ENCODE measurements at places on chromosomes 12 and 14.

GRCh38 chr12:68403711-68404110 lies 71.5 kb upstream of the MDM1 start:
- no peak for DNase-seq

DNA sequence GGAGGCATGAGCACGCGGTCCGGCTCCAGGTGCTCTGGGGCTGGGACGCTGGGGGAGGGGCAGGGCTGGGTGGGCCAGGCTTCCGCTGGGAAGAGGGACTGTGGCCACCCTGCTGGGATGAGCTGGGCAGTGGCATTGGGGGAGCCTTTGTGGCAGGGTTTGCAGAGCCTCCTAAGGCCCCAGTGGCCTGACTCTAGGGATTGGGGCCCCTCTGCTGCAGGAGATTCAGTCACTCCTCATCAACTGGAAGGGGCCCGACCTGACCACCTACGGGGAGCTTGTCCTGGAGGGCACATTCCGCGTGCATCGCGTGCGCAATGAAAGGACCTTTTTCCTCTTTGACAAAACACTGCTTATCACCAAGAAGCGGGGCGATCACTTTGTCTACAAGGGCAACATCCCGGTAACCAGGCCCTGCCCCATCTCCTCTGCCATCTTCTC lies 26.9 kb downstream of the PLEKHG3 start:
- no peak for DNase-seq

GRCh38 chr12:601976-602699 lies 61.1 kb downstream of the NINJ2 start:
- DNase-seq = no peak

DNA sequence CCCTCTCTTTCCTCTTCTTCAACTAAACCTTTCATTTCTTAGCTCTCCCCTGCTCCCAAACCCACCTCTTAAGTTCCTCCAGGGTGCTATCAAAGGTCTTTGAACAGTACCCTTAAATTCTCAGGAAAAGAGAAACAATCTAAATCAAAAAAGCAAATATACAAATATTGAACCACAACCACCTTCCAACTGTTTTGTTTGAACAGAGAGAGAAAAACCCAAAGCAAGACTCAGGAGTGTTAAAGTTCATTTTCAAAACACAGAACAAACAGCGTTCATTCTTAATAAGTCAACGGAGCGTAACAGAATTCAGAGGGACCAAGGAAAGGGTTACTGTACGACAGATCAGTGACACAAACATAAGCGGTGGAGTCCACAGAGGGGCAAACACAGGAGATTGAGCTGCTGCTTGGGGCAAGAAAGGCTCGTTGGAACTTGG lies 73.3 kb downstream of the NDUFA12 start:
- no peak for DNase-seq

GRCh38 chr14:78355109-78355508 lies 184.9 kb downstream of the NRXN3 start:
- DNase-seq = no peak

DNA sequence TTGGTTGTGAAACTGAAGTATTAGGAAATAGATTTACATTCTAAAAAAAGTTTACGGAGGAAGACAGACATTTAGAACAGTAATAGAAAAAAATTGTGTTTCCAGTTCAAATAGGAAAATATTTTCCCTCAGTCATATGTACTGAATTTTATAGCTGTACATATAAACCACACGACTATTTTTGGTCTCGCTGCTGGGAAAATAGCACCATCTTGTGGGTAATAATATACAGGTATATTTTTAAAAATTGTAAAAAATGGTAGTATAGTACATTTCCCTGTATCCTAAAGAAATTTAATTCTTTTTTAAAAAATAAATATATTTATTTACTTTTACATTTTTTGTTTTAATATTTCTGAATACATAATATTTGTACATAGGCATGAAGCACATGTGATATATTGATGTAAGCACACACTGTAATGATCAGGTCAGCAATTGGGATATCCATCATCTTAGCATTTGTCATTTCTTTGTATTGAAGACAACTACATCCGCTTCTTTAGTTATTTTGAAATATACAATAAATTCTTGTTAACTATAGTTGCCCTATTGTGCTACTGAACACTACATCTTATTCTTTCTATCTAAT lies 168.6 kb downstream of the ALX1 start:
- no peak for DNase-seq

GRCh38 chr14:89359477-89360222 lies 57.4 kb downstream of the FOXN3 start:
- DNase-seq = no peak

DNA sequence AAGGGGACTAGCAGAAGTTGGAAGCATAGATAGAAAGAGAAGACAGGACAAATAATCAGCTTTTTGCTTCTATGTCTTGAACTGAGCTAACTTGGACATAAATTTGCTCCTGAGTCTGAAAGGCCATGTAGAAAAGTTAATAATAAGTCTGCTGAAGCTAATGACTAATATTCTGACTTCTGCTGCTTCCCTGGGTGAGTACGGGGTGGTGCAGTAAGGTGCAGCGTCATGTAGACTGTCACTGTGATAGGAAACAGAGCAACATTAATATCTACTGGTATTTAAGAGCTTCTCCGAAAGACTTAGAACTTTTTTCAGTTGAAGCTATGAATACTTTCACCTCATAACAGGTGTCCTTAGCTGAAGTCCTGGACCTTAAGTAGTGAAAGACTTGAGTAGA lies 34.1 kb upstream of the CPM start:
- DNase-seq = no peak

DNA sequence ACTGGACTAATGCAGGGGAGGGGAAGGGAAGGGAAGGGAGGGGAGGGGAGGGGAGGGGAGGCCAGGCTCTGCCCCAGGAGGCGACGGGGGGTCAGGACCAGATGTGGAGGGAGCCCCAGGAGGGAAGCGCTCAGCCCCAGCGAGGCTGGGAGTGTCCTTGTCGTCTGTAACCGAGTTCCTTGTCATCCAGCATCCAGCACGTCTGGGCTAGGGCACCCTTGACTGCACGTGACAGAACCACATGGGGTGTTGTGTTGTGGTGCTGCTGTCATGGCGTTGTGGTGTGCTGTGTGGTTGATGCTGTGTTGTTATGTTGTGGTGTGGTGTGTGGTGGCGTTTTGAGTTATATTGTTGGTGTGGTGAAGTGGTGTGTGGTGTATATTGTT lies 28.4 kb upstream of the SFSWAP start:
- DNase-seq = no peak

DNA sequence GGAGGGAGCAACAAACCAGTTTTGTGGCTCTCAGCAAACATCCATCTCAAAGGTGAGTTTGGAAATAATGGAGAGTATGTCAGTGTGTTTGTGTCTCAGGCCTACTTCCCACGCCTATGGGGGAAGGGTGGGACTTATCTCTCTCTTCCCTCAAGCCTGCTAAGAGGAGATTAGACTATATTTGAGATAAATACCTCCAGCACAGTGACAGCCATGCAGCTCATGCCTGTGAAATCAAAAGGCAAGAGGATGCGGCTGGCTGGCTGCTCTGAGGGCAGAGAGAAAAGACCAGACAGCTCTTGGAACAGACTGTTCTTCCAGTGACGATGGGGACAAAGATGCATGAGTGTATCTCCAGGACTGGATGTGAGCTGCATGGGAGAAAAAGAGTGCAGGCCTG lies 14.7 kb upstream of the POC1B start:
- no peak for DNase-seq

- no peak for DNase-seq
Observed at GRCh38 chr12:51263341-51263740, 6.9 kb downstream of the SMAGP start.

DNA sequence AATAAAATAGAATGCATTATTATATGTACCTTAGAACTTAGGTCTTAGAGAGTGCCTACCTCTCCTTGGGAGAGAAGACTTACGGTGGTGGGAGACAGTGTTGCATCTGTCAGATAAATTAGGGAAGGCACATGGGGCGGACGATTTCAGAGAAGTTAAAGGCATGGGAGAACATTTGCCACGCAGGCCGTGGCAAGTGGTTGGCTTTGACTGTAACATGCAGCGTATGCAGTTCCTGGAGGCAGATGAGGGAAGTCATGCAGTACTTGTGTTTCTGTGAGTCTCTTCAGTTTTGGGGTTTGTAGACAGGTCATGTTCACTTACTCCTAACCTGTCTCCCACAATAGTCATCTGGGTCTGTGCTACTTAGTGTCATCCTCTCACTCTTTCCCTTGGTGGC lies 43.6 kb downstream of the ETV6 start:
- no peak for DNase-seq

DNA sequence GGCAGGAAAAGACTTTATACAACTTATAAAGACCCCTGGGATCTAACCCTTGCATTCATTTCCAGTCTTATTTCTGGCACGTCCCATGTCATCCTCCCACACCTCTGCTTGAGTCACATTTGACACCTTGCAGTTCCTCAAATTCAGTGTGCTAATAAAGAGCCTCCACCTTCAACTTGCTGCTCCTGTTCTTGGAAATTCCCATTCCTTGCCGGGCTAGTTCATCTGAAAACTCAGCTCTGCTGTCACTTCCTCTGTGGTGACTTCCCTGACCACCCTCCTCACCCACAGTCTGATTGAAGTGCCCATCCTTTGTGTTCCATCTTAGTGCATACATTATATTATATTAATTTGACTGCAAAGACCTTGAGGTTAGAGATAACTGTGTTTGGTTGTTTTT lies 37.4 kb upstream of the PSMA6 start:
- no peak for DNase-seq

DNA sequence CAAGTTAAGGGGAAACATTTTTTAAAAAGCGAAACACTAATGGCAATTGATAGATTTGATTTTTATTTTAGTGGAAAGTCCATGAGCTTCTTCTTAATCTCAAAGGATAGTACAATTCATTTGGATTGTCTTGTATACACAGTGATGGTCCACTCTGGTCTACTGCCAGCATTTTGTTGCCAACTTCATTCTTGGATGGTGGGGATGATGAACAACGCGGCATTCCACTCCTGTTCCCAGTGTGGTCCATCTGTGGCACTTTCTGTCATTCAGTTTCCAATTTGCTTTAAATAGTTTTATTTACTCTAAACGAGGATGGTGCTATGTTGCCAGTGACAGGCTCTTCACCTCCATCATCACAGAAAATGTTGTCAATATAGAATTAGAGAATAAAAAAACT lies 40.3 kb upstream of the SLC38A2 start:
- no peak for DNase-seq

- DNase-seq = no peak
Observed at GRCh38 chr14:89454996-89455395, 38.0 kb upstream of the FOXN3 start.

DNA sequence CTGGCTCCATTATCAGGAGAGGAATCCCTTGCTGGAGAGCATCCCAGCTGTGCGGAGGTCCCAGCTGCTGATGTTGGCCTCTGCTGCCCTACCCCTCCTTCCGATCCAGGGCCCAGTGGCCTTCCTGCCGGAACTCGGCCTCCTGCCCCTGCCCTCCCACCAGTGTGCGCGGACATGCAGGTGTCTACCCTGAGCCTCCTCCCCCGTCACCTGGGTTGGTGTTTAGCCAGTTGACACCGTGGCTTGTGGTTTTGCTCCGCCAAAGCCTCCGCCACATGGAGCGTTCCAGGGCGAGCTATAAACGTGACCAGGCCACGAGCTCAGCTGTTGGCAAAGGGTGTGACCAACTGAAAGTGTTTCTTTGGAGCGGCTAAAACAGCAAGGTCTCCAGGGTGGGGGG lies 1104.3 kb downstream of the BCL11B start:
- peak; percentile 28 for DNase-seq

- DNase-seq = no peak
Observed at GRCh38 chr12:96041181-96041580, 5.8 kb upstream of the LTA4H start.

DNA sequence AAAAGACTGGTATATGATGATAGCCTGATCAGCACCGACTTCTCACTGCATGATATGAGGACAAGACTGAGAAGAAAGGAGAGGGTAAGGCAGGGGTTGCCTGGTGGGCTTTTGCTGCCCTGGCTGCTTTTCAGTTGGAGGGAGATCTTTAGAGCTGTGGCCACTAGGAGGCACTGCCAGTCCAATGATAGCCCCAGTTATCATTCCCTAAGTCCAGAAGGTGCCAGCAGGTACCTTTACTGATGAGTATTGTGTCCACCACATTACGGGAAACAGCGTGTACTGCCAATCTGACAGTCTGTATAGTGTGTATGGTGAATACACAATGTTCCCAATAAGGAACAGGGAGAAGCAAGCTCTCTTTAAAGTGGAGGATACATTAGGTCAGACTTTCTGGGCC lies 55.8 kb upstream of the CCDC175 start:
- no peak for DNase-seq

GRCh38 chr12:29744365-29744764 lies 39.4 kb downstream of the TMTC1 start:
- no peak for DNase-seq

DNA sequence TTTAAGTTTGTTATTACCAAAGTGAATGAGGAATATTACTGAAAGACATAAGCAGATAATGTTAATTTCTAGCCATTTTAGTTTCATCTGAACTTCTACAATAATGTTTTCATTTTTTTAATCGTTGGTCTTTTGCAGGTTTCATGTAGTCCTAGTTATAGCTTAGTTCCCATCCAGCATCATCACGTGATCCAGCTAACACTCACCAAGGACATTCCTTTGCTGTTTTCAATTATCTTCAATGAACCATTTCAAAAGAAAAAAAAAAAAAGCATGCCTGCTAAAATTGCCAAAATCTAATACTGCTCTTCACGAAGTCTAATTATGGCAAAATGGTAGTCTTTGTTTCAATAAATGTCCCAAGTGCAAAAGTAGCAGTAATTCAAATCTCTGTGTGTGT lies 187.7 kb upstream of the ATXN7L3B start:
- no peak for DNase-seq

GRCh38 chr14:39499514-39499913 lies 67.3 kb upstream of the FBXO33 start:
- no peak for DNase-seq

All from femur (tissue), 1 donor.